Right atrium auricular region (tissue), 2 donors: ENCODE measurements at places on chromosomes 4 and X. TPM values are rescaled to one million over a fixed set of nuclear protein-coding genes. Genes with fewer than 3 reads are reported as not detected.

- no peaks in the 10 kb centered on the region for H3K27me3 ChIP-seq
- H3K4me1 ChIP-seq: no peaks in the 10 kb centered on the region
- DNase-seq: no peak
- H3K36me3 ChIP-seq: no peaks in the 10 kb centered on the region
- no peak overlapping the region for H3K27ac ChIP-seq
Measured at GRCh38 chr4:25881193-25881592, 18.4 kb upstream of the SEL1L3 start.

GATA1 gene
- total RNA-seq: not detected

- DNase-seq: no peak
- no peaks in the 10 kb centered on the region for H3K4me1 ChIP-seq
- no peaks in the 10 kb centered on the region for H3K27me3 ChIP-seq
- H3K27ac ChIP-seq: no peak overlapping the region
- no peak overlapping the region for H3K4me3 ChIP-seq
- H3K36me3 ChIP-seq: no peaks in the 10 kb centered on the region
Measured at GRCh38 chr4:2072971-2073807, 14.1 kb downstream of the NAT8L start.

GRCh38 chrX:20315140-20315539, 48.4 kb upstream of the RPS6KA3 start:
- no peak for DNase-seq
- H3K27ac ChIP-seq: no peak overlapping the region
- no peaks in the 10 kb centered on the region for H3K4me1 ChIP-seq
- no peaks in the 10 kb centered on the region for H3K36me3 ChIP-seq
- H3K4me3 ChIP-seq: no peak overlapping the region

DNA sequence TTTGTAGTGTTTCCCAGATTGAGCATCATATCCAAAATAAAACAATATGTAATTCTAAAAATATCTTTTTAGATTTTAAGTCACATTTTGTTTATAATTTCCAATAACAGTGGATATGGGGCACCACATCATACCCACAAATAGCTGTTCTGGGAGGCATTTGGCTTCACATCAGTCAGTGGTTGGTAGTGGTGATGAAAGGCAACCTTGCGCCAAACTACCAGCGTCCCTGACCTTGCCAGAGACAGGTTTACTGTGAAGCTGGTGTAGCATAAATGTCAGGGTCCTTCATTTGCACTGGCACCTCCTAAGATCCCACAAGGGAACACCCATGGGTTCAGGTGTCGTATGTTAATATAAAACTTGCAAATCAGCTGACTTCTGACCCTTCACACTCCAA, 222.2 kb downstream of the DCTD start:
- no peaks in the 10 kb centered on the region for H3K36me3 ChIP-seq
- no peaks in the 10 kb centered on the region for H3K27me3 ChIP-seq
- no peak for DNase-seq
- H3K4me1 ChIP-seq: no peaks in the 10 kb centered on the region
- H3K27ac ChIP-seq: no peak overlapping the region

- no peak overlapping the region for H3K4me3 ChIP-seq
- H3K36me3 ChIP-seq: no peaks in the 10 kb centered on the region
- H3K4me1 ChIP-seq: peaks cover 32% of the 10 kb centered on the region
- peak overlapping the region; percentile 8 for H3K27ac ChIP-seq
- DNase-seq: no peak
- no peaks in the 10 kb centered on the region for H3K27me3 ChIP-seq
Measured at GRCh38 chr4:148017801-148018200, 285.9 kb downstream of the ARHGAP10 start.

- H3K36me3 ChIP-seq: peaks cover 17% of the 10 kb centered on the region
- no peaks in the 10 kb centered on the region for H3K4me1 ChIP-seq
- no peak overlapping the region for H3K4me3 ChIP-seq
- H3K27me3 ChIP-seq: no peaks in the 10 kb centered on the region
- DNase-seq: no peak
Measured at GRCh38 chrX:2220829-2221567, 279.8 kb downstream of the DHRSX start.

CYTL1 gene
- not detected for total RNA-seq

- no peak overlapping the region for H3K27ac ChIP-seq
- H3K4me1 ChIP-seq: no peaks in the 10 kb centered on the region
- no peaks in the 10 kb centered on the region for H3K36me3 ChIP-seq
- DNase-seq: no peak
- no peaks in the 10 kb centered on the region for H3K27me3 ChIP-seq
Measured at GRCh38 chr4:152087335-152087734, 326.5 kb upstream of the GATB start.

DNA sequence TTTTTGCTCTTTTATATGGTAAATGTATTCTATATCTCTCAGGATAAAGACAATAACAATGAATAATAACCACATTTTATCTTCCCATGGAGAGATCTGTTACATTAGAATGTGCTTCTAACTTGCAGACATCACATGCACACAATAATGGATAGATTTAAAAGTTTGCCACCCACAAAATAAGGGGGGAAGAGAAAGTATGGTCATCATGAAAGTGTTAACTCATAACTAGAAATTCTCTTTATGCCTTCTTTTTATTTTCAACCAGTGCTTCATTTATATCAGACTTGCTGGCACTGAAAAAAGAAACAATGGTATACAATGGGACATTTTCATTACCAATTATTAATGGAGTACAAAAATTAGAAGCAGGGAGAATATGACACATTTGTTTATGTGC, 470.0 kb downstream of the FAT4 start:
- no peaks in the 10 kb centered on the region for H3K4me1 ChIP-seq
- no peak for DNase-seq
- no peak overlapping the region for H3K4me3 ChIP-seq
- H3K36me3 ChIP-seq: no peaks in the 10 kb centered on the region
- H3K27me3 ChIP-seq: no peaks in the 10 kb centered on the region
- H3K27ac ChIP-seq: no peak overlapping the region

DNA sequence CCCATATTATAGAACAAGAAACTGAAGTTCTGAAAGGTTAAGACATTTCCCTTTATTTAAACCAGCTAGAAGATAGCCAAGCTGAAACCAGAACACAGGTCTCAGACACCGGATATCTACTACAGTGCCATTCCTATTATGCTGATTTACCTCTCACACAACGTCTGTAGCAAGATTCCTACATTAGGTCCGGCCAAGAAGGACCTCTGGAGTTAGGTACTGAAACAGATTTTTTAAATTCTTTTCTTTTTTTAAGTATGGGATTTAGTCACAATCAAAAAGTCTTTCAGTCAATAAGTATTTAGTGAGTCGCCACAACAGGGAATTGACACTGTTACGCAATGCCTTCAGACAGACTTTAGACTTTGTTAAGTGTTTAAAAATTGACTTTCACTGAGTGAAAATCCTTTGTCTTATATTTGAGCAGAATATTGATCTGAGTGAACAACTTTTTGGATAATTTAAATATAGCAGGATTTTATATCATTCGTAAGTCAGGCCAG, 26.5 kb upstream of the SPANXN4 start:
- no peak overlapping the region for H3K4me3 ChIP-seq
- H3K4me1 ChIP-seq: no peaks in the 10 kb centered on the region
- H3K36me3 ChIP-seq: no peaks in the 10 kb centered on the region
- DNase-seq: no peak
- H3K27me3 ChIP-seq: no peaks in the 10 kb centered on the region

- H3K36me3 ChIP-seq: no peaks in the 10 kb centered on the region
- peak overlapping the region; percentile 74 for H3K27ac ChIP-seq
- H3K4me3 ChIP-seq: peak overlapping the region; percentile 61
- peaks cover 9% of the 10 kb centered on the region for H3K4me1 ChIP-seq
- DNase-seq: no peak
- no peaks in the 10 kb centered on the region for H3K27me3 ChIP-seq
Measured at GRCh38 chrX:72180539-72180938, 1.0 kb upstream of the PIN4 start.

- H3K27me3 ChIP-seq: no peaks in the 10 kb centered on the region
- no peak overlapping the region for H3K4me3 ChIP-seq
- no peak overlapping the region for H3K27ac ChIP-seq
- H3K4me1 ChIP-seq: no peaks in the 10 kb centered on the region
- no peak for DNase-seq
- H3K36me3 ChIP-seq: no peaks in the 10 kb centered on the region
Measured at GRCh38 chrX:15170927-15171326, 99.0 kb downstream of the ASB9 start.

DNA sequence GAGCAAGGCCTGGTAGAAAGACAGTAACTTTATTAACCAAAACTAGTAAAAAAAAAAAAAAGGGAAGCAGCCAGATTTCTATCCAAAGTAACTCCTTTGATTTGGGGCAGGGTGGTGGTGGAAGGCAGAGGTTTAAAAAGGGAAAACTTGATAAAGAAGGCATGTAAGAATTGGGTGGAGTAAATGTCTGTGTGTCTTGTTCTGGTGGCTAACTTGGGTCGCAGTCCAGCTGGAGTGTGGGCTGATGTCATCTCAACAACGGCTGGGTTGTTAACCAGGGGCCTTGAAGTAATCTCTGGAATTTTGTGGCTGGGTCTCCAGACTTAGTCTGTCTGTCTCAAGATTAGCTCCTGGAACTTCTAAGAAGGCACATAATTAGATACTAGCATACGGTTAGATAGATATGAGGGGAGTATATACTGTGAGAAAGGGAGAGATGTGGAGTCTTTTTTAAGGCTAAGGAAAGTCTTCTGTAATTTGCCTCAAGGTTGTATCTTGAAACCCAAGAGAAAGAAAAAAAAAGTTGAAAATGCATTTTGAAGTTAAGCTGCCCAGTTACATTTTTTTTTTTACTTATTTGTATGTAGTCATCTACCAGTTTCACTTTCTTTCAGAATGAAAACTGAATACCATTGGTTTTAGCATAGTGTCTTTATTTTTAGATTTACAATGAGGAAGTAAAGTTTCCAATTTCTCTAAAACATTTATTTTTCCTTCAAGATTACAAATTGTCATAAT, 48.3 kb downstream of the MTHFD2L start:
- H3K4me1 ChIP-seq: no peaks in the 10 kb centered on the region
- H3K27me3 ChIP-seq: no peaks in the 10 kb centered on the region
- peak overlapping the region; percentile 14 for H3K27ac ChIP-seq
- DNase-seq: no peak
- no peak overlapping the region for H3K4me3 ChIP-seq

DNA sequence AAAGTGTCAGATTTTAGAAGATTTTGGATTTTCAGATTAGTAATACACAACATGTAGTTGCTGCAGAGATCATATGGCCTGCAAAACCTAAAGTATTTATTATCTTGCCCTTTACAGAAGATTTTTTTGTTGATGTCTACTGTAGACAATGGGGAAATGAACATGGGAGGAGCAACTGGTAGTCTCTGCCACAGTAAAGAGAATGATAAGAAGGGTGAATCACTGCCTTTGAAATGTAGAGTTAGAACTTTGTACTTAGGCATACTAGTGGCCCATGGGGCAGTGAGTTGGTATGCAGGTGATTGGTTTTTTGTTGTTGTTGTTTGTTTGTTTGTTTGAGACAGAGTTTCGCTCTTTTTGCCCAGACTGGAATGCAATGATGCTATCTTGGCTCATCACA, 50.1 kb downstream of the GAB1 start:
- peak overlapping the region; percentile 6 for H3K27ac ChIP-seq
- no peaks in the 10 kb centered on the region for H3K27me3 ChIP-seq
- no peak for DNase-seq
- H3K4me3 ChIP-seq: no peak overlapping the region

CLGN gene
- total RNA-seq: 92.6 TPM

GRCh38 chrX:141904262-141904661, 568 bp downstream of the MAGEC1 start:
- no peak overlapping the region for H3K27ac ChIP-seq
- DNase-seq: no peak
- H3K36me3 ChIP-seq: no peaks in the 10 kb centered on the region
- H3K27me3 ChIP-seq: no peaks in the 10 kb centered on the region
- no peaks in the 10 kb centered on the region for H3K4me1 ChIP-seq

HS6ST2 gene
- total RNA-seq: 0.39 TPM

CSN1S1 gene
- total RNA-seq: not detected

DNA sequence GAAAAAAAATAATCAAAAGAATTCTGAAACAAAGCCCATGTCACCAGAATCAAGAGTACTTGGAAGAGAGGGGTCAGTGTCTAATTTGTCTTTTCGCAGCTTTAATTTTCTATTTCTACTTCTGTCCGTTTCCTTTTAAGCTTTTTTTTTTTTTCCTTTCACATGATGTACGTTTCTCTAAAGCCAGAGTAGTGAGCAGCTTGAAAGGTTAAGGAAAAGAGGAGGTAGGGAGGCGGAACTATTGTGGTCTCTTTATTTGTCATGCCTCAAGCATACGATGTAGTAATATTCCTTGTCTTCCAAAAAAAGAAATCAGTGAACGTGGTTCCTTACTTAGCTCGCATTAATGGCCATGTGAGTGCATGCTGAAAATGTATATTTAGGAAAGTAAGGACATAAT, 311.5 kb downstream of the TENM3 start:
- no peaks in the 10 kb centered on the region for H3K36me3 ChIP-seq
- no peaks in the 10 kb centered on the region for H3K4me1 ChIP-seq
- no peak overlapping the region for H3K27ac ChIP-seq

CXCL9 gene
- total RNA-seq: 2.6 TPM

- H3K27ac ChIP-seq: no peak overlapping the region
- H3K4me3 ChIP-seq: no peak overlapping the region
- DNase-seq: no peak
Measured at GRCh38 chr4:150231107-150231770, 153.0 kb downstream of the DCLK2 start.

DNA sequence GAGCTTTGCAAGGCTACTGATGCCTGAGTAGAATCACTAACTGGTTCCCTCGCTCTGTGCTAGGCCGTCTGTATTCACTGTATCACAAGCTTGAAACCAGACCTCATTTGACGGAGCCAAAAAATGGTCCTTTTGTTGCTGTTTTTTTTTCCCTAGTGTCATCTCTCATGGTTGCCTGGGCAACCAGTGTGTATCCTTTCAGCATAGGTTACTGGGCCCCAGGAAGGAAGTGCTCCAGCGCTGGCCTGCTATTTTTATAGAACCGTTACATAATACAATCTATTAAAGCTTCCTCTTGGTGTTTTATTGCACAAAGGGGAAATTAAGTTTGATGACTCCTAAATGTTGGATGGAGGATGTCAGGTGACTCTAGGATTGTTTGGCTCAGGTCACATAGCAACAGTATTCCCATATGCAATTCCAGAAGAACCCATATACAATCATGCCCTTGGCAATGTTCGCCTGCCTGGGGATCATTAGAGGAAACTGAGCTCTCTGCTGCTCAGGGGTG, 220.4 kb downstream of the SPRY1 start:
- H3K4me1 ChIP-seq: no peaks in the 10 kb centered on the region
- H3K36me3 ChIP-seq: no peaks in the 10 kb centered on the region
- no peak overlapping the region for H3K27ac ChIP-seq

MAGEA4 gene
- total RNA-seq: not detected

DNA sequence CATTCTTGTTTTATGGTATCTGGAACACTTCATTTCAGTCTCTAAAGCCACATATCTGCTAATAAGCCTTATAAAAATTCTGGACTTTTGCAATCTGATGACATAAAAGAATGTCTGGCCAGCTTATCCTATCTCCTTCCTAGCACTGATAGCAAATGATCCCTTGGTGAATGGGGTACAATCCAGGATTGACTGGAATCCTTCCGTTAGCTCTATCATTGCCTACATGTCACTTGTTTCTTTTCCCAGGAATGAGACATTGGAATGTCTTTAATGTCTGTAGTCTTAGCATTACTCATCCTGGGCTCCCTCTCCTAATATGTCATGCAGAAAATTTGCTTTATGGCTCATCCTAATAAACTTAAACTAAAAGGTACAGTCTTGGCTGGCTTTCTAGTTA, 14.8 kb upstream of the PABPC4L start:
- no peak overlapping the region for H3K4me3 ChIP-seq
- no peaks in the 10 kb centered on the region for H3K4me1 ChIP-seq
- no peaks in the 10 kb centered on the region for H3K27me3 ChIP-seq
- no peak overlapping the region for H3K27ac ChIP-seq
- no peaks in the 10 kb centered on the region for H3K36me3 ChIP-seq

GRCh38 chr4:159229164-159229563, 126.3 kb downstream of the RAPGEF2 start:
- H3K36me3 ChIP-seq: no peaks in the 10 kb centered on the region
- H3K27ac ChIP-seq: peak overlapping the region; percentile 83
- no peaks in the 10 kb centered on the region for H3K27me3 ChIP-seq

FAM13A gene
- total RNA-seq: 13.6 TPM
